Activated CD4-positive, alpha-beta T cell treated with anti-CD3 and anti-CD28 coated beads for 48 hours (primary cell): ENCODE measurements at places on chromosomes 13 and 19.

GRCh38 chr13:45996631-45997030 lies 55.9 kb downstream of the ZC3H13 start:
- DNase-seq: no peak

- DNase-seq: no peak
Measured at GRCh38 chr13:27969082-27969865, at the start of gene CDX2. Gene CDX2 (minus strand): TSS chr13:27969315. CDS start chr13:27969006, 309 bp downstream.

DNA sequence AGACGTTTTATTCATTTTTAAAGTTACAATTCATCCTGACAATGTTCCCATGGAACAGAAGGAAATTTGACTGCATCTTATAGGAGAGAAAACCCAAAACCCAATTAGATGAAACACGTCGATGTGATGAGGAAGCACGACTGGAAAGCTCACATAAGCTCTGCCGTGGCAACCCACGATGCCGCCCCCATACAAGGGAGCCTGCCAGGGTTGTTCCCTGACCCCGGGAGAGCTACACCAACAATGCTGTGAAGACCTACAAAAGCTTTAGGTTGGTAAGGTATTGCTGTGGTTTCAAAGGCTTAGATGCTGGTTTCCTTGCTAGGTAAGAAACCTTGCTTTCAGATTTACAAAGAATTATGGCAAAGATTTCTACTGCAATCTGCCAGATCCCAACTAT lies 393.1 kb downstream of the KLF12 start:
- DNase-seq: peak; percentile 17

DNA sequence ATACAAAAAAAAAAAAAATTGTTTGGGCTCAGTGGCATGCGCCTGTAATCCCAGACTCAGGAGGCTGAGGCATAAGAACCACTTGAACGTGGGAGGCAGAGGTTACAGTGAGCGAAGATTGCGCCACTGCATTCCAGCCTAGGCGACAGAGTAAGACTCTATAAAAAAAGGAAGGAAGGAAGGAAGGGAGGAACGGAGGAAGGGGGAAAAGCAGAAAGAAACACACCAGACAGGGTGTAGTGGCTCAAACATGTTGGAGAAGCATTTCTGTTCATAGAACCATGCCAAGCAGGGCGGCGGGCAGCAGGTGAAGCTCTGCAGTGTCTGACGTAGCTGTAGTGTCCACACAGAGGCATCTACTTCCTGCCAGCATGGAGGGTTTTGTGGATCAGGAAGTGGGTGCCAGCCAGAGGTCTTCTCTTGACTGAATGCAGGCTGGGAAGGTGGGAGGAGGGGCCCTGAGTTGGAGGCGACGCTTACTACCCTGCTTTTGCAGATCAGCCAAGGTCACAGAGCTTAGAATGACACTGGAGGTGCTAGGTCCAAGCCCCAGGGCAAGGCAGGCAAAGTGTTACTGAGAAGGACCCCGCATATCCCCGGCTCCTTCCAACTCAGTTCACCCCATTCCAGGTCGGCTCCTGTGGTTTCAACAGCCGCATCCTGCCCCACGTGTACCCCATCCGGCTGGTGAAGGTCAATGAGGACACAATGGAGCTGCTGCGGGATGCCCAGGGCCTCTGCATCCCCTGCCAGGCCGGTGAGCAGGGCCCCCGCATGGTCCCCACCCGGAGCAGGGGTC lies 11.6 kb upstream of the PGLS start:
- DNase-seq: no peak

GRCh38 chr13:44879452-44880058 lies 109.7 kb downstream of the NUFIP1 start:
- peak; percentile 25 for DNase-seq

DNA sequence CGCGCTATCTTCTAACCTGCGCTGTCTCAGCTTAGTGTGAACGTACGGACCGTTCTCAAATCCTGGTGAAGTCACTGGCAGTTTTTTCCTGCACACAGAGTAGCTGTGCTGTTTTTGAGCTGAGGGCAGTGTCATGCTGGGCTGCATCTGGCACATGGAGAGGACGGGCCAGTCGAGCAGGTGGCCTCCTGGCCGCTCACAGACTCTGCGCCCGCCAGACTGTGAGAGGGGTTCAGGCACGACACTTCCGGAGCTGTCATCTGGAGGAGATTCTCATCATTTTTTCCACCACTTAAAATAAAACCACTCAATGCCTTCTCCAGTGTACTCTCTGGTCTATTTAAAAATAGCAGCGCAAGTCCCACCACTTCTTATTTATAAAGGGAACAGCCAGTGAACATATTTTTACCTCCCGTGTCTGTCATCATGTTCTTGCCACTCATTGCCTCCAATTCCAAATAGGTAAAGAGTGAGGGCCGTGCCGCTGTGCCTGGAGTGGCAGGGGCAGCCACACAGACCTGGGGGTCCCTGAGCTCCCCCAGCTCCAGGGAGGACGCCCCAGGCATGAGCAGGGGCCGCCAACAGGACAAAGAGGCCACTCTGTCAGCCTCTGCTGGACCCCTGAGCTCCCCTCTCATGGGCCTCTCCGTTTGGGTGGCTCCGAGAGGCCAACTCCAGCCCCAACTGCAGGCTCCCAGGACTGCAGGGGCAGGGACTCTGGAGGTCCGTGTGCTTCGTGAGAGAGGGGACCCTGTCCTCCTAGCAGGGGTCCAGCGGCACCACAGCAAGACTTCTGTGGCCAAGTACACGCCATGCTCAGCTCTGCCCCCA lies 36.9 kb upstream of the GRTP1 start:
- no peak for DNase-seq

- no peak for DNase-seq
Measured at GRCh38 chr19:54279406-54279962, 1.4 kb downstream of the LILRB2 start.

GRCh38 chr19:37986048-37986750 lies 79.2 kb downstream of the SIPA1L3 start:
- DNase-seq: no peak

DNA sequence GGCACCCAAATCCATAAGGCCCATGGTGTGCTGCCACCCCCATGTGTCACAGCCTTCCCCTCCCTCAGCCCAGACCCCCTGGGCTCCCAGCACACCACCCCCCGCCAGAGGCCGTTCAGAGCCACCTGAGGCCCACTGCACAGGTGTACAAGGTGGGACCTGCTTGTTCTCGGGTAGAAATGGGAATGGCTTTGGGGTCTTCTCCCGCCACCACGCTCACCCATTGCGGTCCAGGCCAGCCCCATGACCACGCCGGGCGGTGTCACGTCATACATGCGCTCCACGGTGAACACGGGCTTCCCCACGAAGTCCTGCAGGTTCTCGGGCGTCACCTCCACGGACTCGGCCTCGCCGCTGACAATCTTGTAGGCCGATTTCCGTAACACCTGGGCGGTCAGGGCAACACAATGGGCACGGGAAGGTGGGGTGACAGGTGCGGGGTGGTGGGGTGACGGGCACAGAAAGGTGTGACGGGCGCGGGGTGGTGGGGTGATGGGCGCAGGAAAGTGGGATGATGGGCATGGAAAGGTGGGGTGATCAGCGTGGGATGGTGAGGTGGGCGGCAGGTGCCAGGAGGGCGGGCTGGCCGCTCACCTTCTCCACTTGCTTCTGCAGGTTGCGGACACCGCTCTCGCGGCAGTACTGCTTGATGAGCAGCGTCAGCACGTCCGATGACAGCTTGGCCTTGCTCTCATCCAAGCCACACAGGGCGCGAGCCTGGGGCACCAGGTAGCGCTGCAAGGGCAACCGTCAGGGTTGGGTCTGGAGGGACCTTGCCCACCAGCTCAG lies 4.3 kb downstream of the RPL36 start:
- DNase-seq: peak; percentile 29

GRCh38 chr19:45693106-45693788 lies 781 bp downstream of the QPCTL start:
- DNase-seq: peak; percentile 89

GRCh38 chr13:75637181-75637750 lies 1.1 kb downstream of the LMO7 start:
- no peak for DNase-seq

GRCh38 chr13:70893832-70894231 lies 785.6 kb upstream of the KLHL1 start:
- DNase-seq: no peak

DNA sequence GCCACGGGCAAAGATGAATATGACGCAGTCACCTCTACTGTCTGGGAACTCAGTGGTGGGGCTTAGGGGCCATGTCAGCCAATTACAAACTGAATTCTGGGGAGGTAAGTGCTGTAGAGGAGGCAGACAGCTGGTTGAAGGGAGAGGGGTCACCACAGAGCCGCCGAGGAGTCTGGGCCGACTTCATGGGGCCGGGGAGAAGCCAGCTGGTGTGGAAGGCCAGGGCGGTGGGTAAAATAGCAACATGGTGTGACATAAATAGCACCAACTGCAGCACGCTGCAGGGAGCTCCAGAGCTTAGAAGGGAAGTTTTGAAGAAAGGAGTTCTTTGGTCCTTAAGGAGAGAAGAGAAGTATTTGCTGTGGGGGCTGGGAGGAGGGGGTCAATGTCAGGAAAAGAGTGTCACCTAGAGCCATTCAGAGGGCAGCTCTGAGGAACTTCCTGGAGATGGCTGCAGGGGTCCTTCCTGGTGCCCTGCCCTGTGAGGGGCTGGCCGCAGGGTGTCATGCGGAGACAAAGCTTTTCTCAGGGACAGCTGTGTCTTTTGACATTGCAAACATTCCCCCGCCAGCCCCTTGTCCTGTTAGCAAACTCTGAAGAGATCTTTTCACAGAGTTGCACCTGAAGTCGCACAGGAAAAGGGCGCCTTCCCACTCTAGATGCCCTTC lies 6.4 kb downstream of the METTL21C start:
- no peak for DNase-seq

- no peak for DNase-seq
Measured at GRCh38 chr19:13841962-13842290, 35.0 kb upstream of the NANOS3 start.

DNA sequence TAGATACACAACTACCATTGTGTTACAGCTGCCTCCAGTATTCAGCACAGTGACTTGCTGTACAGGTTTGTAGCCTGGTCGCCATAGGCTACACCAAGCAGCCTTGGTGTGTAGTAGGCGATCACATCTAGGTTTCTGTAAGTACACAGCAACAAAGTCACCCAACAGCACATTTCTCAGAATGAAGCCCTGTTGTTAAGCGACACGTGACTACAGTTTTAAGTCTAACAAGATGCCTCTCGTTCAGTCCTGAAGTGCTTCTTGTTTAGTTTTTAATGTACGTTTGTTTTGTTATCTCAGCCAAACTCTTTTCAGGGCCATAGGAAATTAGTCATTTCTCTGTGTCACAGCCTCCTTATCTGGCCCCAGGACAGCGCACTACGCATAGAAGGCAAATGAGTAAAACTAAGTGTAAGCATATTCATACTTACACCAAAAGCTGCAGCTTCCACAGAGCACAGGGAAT lies 50.0 kb upstream of the GPR183 start:
- DNase-seq: peak; percentile 72

DNA sequence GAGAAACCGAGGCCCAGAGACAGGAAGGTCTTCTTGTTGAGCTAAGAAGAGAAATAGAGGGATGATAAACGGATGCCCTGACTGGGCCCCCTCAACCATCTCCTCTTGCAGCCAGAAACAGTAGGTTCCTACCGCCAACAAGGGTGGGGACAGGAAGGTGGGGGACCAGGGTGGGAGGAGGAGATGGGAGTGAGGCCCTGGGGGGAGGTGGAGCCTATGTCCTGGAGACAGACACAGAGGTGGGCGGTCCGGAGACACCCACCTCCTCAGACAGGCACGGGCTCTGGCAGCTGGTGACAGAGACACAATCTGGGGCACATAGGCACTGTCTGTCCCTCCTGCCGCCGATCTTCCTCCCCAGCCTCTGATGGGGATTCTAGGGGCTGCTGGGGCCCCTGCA lies 16.9 kb downstream of the GADD45B start:
- DNase-seq: no peak

DNA sequence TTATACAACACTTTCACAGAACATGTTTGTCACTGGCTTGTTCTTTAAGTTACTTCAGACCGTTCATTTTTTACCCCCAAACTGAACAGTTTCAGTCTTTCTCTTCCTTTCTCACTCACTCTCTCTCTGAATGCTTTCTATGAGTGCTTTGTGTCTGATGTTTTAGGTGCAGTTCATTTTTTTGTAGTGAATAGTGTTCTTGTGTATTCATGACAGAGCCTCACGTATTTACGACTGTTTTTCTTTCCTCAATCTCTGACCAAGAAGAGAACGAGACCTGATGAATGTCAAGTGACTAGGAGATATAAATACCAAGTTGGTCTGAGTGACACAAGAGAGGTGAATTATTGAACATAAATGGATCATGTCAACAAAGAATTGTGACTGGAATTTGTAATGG lies 1525.0 kb upstream of the MIR17HG start:
- no peak for DNase-seq

DNA sequence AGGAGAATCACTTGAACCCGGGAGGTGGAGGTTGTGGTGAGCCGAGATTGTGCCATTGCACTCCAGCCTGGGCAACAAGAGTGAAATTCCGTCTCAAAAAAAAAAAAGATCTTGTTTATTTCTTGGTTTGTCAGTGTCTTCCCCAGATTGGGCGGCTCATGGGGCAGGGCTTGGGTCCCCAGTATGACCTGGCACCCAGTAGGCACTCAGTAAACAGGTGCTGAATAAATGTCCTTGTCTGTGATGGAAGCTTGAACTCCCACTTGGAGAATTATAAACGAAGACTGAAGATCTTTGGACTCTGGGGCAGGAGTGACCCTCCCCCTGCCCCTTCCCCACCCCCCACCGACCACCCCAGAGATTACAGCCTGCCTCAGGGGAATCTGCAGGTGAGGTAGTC lies 9.9 kb upstream of the FUT5 start:
- DNase-seq: no peak

DNA sequence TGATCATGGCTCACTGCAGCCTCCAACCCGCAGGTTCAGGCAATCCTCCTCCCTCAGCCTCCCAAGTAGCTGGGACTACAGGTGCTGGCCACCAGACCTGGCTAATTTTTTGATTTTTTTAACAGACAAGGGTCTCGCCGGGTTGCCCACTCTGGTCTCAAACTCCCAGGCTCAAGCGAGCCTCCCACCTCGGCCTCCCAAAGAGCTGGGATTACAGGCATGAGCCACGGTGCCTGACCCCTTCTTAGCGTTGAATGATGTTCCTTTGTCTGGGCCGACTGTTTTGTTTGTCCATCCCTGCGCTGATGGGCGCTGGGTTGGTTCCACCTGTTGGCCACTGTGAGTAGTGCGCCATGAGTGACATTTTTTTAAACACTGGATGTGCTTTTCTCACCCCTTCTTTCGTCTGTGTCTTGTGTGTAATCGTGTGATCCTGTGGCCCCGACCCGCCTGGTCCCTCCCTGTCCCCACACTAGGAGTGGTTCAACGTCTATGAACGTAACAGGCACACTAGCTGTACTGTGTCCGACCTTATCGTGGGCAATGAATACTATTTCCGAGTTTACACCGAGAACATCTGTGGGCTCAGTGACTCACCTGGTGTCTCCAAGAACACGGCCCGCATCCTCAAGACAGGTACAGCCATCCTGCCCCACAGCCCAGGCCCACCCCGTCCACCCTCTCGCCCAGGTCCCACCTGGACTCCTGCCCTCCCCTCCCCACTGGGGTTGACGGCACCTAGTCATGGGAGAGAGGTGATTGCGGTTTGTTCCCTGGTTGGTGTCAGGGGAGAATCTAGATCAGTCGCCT lies 15.0 kb upstream of the EMC10 start:
- DNase-seq: peak; percentile 76

GRCh38 chr13:74003374-74003773 lies 130.8 kb downstream of the KLF12 start:
- DNase-seq: no peak
